ENCODE measurements at places on chromosomes 2 and 18. TPM values are rescaled to one million over a fixed set of nuclear protein-coding genes. Genes with fewer than 3 reads are reported as not detected.
A peak's percentile ranks its signal among the peaks of the same experiment; 100 is the strongest.

- DNase-seq: no peak
Measured at GRCh38 chr2:114661971-114662939, 219.8 kb downstream of the DPP10 start.

- no peak for DNase-seq
Measured at GRCh38 chr2:229783108-229783721, 68.9 kb upstream of the DNER start.

FNDC4 gene
- polyA plus RNA-seq: 7.0 TPM

GRCh38 chr18:46424898-46425297 is 232.1 kb downstream of the LOXHD1 start:
- no peak for DNase-seq

- peak; percentile 34 for DNase-seq
Measured at GRCh38 chr2:230798769-230799399, 65.9 kb upstream of the ITM2C start.

EMX1 gene
- polyA plus RNA-seq: 34.6 TPM

DNA sequence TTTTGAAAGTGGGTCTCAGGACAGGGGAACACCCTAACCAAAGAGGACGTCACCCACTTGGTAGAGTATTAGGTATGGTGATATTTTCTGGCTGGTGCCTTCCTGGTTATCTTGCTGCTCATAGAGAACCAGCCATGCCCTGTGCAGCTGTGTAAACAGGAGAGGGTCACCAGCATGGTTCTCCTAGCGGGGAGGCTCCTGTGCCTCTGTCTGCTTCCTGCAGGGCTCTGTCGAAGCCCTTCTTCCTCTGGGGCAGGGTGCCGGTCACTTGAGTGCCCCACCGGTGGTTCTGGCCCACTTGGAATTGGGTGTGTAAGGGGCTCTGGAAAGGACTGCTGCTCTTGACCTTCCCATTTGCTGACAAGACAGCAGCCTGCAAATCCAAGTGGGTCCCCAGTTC is 131.6 kb upstream of the MSH6 start:
- DNase-seq: no peak

- no peak for DNase-seq
Measured at GRCh38 chr2:238376884-238377391, 49.8 kb upstream of the ASB1 start.

IL36A gene
- polyA plus RNA-seq: not detected

GRCh38 chr2:196677404-196677803 is 37.9 kb downstream of the CCDC150 start:
- DNase-seq: no peak

Measured in left renal pelvis (tissue), 4 donors.